ENCODE measurements at places on chromosomes 5 and 9. TPM values are rescaled to one million over a fixed set of nuclear protein-coding genes. Genes with fewer than 3 reads are reported as not detected.

HMGCR gene
- total RNA-seq: 3.8 TPM

HAVCR1 gene
- not detected for total RNA-seq

DIMT1 gene
- 13.5 TPM for total RNA-seq

DNA sequence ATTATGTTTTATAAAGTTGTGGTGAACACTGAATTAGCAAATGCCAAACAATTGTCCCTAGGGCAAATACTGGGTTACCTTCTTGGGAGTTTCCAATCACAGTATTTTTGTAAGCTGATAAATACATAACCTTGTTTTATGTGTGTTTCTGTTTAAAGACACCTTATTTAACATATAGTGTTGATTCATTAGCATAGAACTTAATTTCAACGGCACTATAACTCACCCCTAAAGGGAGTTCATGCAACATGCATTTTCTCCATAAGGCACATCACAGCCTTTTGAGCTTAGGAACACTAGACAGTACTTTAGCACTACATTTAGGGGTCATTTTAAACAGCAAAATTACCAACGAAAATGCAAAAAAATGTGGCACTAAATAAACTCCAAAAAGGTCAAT is 74.2 kb upstream of the TYRP1 start:
- DNase-seq: no peak

DNA sequence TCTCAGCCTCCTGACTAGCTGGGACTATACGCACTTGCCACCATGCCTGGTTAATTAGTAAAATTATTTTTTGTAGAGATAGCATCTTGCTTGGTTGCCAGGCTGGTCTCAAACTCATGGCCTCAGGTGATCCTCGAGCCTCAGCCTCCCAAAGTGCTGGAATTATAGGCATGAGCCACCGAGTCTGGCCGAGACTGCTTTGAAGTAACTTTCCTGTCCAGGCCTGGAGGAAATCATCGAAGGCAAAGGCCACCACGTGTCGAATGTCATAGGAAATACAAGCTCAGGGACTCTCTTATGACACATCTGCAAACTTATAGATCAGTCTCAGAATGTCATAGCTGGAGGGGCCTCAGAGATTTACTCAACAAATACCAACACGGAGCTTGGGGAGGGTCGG is 25.1 kb downstream of the RAPGEF1 start:
- DNase-seq: no peak

- DNase-seq: no peak
Measured at GRCh38 chr5:136458481-136458880, 93.1 kb upstream of the TRPC7 start.

Data from gastrocnemius medialis (tissue), 4 donors.